CD4-positive, alpha-beta T cell treated with Interleukin-15 for 4 hours (primary cell): ENCODE measurements at places on chromosomes 11 and 22.
A peak's percentile ranks its signal among the peaks of the same experiment; 100 is the strongest.

GRCh38 chr11:77542296-77542695 lies 47.5 kb upstream of the AQP11 start:
- DNase-seq, result no peak

DNA sequence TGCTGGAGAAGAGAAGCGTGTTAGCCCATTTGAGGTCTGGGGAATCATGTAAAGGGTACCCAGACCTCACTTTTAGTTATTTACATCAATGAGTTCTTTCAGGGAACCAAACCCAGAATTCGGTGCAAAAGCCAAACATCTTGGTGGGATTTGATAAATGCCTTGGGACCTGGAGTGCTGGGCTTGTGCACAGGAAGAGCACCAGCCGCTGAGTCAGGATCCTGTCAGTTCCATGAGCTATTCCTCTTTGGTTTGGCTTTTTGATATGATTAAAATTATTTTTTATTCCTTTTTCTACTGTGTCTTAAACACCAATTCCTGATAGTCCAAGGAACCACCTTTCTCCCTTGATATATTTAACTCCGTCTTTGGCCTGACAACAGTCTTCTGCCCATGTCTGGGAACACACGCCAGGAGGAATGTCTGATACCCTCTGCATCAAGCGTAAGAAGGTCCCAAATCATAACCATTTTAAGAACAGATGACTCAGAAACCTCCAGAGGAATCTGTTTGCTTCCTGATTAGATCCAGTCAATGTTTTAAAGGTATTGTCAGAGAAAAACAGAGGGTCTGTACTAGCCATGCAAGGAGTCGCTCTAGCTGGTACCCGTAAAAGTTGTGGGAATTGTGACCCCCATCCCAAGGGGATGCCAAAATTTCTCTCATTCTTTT lies 65.2 kb downstream of the ALX4 start:
- no peak for DNase-seq

DNA sequence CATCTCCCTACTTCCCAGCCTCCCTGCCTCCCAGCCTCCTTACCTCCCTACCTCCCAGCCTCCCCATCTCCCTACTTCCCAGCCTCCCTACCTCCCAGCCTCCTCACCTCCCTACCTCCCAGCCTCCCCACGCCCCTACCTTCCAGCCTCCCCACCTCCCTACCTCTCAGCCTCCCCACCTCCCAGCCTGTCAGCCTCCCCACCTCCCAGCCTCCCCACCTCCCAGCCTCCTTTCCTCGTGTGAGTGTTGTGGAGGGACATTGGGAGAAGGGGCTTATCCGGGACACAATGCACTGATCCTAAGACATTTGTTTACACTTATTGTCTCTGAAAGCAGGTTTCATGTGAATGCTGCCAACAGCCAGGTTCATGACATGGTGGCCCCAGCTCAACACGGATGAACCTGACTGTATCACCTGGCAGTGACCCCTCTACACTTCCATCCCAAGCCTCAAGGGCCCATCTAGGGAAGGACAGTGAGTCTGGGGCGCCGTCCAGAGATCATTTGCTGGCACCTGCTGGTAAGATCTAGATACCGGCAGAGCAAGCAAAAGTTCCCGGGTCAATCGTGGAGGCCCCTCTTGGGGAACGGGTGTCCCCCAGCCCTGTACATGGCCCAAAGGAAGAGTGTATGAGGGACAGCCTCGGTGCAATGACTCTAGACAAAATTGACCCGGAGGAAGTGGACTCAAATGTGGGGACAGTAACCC lies 34.5 kb upstream of the TH start:
- no peak for DNase-seq

- DNase-seq, result no peak
Measured at GRCh38 chr22:49973018-49973961, 12.7 kb downstream of the PIM3 start.

- no peak for DNase-seq
Measured at GRCh38 chr11:120043328-120043945, 94.5 kb downstream of the TRIM29 start.

DNA sequence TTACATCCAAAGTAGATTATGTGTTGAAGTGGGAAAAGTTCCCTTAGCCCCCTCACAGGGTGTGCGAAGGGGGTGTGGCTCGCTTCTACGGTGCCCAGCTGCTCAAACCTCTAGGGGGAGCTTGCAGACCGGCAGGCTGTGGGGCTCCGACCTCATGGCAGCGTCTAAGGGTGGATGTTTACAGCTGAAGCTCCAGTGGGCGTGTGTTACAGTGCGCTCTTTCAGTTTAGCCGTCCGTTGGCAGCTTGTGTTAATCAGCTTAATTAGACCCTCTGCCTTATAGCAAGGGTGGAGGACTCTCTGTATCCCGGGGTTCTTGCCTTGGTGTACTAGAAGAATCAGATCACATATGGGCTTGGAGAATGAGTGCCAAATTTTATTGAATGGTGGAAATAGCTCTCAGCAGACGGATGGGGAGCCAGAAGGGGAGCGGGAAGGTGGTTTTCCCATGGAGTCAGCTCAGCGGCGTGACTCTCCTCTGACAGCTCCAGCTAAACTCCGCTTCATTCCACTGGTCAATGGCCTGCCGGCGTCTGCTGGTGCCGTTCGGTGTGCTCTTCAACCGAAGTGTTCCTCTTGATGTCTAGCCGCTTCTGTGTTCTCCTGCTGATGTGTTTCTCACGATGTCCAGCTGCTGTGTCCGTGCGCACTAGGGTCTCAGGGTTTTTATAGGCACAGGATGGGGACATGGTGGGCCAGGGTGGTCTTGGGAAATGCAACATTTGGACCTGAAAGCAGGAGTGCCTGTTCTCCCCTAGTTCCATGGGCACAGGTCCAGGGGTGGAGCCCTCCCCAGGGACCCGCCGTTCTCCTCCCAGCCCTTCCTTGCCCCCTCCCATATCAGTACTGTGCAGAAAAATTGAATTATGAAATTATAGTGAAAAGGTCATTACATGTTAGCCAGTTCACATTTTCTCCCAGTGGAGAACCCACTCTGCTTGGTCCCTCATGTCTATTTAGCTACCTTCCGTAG lies 28.6 kb upstream of the OR10G7 start:
- DNase-seq, result peak; percentile 5

- DNase-seq, result no peak
Measured at GRCh38 chr11:102709201-102709945, 3.8 kb upstream of the MMP27 start.

GRCh38 chr11:63603180-63603518 lies 11.1 kb downstream of the PLAAT3 start:
- DNase-seq, result no peak

- no peak for DNase-seq
Measured at GRCh38 chr11:28338371-28338770, 230.2 kb downstream of the METTL15 start.

DNA sequence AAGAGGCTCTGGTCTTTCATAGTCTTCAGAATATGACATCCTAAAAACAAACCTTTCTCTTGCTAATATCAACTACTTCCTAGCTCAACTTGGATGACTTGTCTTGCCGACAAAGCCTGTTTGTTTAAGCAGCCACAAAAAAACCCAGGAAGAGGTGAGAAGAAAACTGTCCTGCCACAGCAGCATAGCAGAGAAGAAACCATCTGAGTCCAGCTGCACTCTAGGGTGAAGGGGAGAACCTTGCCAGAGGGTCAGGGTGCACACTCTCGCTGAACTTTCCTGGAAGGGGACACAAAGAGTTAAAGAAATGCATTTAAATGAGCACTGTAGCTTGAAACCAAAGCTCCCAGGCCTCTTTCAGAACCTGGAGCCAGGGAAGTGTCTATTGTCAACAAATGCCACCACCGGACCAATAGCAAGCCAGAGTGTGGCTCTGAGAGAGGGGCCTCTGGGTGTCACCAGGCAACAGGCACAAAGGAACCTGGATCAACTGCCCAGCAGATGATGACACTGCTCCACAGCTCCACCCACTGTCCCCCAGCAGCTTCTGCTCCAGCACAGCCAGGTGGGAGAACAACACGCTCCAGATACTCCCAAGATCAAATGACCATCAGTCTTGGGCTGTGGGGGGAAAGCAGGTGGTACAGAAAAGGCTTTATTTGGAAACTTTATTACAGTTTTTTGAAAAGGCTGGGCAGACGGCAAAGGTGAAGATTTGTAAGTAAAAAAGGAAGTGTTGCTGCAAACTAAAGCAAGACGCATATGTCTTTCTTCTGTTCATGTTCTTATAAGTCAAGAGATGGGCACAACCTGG lies 105.7 kb downstream of the RASSF10 start:
- no peak for DNase-seq

- peak; percentile 11 for DNase-seq
Measured at GRCh38 chr11:94472916-94473799, 20.5 kb downstream of the MRE11 start.

GRCh38 chr11:130181295-130182272 lies 22.0 kb downstream of the ST14 start:
- DNase-seq, result no peak

DNA sequence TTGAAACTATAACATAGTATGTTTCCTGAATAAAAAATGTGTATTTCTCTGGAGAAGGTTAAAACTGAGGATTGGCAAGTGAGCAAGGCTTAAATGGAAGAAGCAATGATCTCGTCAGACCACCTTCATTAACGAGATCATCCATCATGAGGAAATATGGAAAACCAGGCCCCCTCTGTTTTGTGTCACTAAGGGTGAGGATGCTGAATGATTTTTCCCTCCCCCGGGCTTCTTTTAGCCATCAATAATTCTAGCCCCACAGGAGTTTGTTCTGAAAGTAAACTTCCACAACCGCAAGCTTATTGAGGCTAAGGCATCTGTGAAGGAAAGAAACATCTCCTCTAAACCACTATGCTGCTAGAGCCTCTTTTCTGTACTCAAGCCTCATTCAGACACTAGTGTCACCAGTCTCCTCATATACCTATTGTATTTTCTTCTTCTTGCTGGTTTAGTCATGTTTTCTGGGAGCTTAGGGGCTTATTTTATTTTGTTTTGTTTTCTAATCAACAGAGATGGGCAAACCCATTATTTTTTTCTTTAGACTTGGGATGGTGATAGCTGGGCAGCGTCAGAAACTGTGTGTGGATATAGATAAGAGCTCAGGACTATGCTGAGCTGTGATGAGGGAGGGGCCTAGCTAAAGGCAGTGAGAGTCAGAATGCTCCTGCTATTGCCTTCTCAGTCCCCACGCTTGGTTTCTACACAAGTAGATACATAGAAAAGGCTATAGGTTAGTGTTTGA lies 5.8 kb upstream of the HBE1 start:
- no peak for DNase-seq

- DNase-seq, result no peak
Measured at GRCh38 chr11:113728814-113729213, 22.7 kb upstream of the TMPRSS5 start.

DNA sequence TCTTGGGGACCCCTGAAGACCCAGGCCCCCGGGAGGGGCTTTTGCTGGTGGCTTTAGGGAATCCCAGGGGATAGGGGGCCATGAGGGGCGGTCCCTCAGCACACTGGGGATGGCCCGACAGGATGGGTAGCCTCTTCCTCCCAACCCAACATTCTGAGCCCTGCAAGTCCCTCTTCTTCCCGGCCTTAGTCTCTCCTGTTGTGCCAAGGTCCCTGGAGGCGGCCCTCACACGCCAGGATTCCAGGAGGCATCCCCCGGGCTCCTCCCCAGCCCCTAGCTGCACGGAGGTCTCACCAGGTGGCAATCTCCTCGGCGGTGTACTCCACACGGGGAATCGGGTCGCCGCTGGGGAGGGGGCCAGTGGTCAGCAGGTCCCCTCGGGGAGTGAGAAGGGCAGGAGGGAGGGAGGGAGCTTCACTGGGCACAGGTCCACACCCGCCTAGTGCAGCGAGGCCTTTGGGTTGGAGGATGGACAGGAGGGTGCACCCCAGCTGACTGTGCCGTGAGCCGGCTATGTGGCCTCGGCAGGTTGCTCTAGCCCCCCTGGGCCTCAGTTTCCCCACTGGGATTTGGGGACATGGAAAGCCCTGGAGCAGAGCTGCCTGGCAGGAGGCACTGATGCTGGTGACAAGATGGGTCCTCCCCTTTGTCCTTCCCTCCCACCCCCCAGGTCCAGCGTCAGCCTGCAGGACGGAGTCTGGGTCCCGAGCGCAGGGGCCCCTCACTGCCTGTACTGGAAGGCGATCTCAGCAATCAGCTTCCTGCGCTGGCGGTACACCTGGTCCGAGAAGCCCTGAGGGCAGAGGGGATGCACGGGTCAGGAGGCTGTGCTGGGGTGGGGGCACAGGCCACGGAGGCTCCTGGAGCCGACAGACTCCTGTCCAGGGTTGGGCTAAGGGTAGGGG lies 4.2 kb downstream of the TH start:
- DNase-seq, result no peak

- no peak for DNase-seq
Measured at GRCh38 chr22:30226192-30226832, 20.2 kb downstream of the LIF start.

DNA sequence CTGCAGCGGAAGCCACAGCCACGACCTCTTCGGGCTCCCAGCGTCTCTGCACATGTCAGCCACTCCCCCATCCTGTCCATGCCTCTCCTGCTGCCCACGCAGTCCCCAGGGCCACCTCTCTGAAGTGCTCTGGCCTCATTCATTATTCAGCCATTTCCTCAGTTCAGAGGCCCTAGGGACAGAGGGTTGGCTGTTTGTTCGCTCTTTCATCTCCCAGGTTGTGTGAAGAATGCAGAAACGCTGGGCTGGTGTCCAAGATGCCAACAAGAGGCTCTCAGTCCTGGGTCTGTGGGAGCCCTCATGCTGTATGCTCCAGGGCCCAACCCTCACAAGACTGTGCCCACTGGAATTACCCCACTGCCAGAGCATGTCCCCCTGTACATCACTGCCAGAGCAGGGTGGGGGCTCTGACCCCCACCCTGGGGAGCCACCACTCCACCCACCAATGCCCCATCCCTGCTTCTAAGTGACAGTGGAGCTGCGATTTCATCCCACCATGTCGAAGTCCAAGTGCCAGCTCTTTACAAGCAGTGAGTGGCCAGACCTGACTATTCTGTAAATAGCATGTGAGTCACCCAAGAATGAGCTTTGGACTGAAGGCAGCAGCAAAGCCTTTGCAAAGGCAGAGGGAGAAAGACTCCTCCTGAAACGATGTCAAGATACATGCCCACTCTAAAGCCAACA lies 209.6 kb downstream of the BUD13 start:
- DNase-seq, result no peak

DNA sequence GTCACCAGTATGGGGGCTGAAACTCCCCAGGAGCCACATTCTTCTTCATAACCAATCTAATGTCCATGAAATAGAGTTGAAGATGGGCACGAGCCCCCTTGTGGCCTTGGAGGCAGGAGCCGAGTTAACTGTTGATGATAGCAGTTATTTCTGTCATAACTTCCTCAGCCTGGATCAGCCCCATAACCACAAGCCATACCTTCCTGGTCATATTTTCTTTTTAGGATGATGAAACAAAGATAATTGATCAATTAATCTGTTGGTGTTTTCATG lies 65.0 kb upstream of the TTC12 start:
- no peak for DNase-seq

- DNase-seq, result no peak
Measured at GRCh38 chr11:80595011-80595410, 1154.2 kb upstream of the TENM4 start.

GRCh38 chr11:121741351-121741760 lies 288.6 kb upstream of the SORL1-AS1 start:
- DNase-seq, result no peak
